ENCODE measurements at places on chromosomes 6 and 20. TPM values are rescaled to one million over a fixed set of nuclear protein-coding genes. Genes with fewer than 3 reads are reported as not detected.
A peak's percentile ranks its signal among the peaks of the same experiment; 100 is the strongest.

SNAP25 gene
- total RNA-seq, result 0.41 TPM

TMX4 gene
- 9.8 TPM for total RNA-seq

DNAH8 gene
- total RNA-seq, result not detected

SEL1L2 gene
- 0.37 TPM for total RNA-seq

RSPO3 gene
- total RNA-seq, result not detected

PPP1R18 gene
- 26.2 TPM for total RNA-seq

DNA sequence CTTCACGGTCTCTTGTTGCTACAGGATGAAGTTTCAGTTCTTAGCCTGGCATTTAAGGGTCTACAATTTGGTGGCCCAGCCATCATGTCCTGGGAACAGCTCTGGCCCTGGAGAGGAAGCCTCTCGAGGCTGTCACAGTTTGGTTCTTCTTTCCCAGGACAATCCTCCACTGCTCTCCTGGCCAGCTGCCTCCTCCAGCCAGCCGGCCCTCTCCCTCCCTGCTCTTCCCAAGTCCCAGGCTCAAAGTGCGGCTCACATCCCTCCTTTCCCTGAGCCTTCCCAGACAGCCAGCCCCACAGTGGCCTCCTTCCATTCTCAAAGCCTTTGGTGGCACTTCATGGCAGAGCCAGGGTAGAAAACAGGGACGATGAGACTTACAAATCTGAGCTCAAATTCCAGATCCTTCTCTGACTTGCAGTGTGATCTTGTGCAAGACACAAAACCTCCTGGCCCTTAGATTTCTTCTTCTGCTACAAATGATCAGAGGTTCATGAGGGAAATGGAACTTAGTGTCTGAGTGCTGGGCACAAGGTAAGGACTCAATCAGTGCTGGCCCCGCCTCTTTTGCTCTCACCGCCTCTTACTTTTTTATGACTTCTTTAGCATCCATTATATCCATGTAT, 223.8 kb upstream of the ECI2 start:
- no peak overlapping the region for H3K27ac ChIP-seq
- 0 out of 2 replicates have a peak, but pooled peaks cover 2% of the 10 kb centered on the region for H3K27me3 ChIP-seq
- H3K4me3 ChIP-seq, result no peak overlapping the region

- no peaks in the 10 kb centered on the region for H3K36me3 ChIP-seq
- H3K4me3 ChIP-seq, result no peak overlapping the region
- H3K4me1 ChIP-seq, result peaks cover 9% of the 10 kb centered on the region
- DNase-seq, result peak; percentile 8
Observed at GRCh38 chr6:36955671-36956445, 1.3 kb downstream of the PI16 start.

DNA sequence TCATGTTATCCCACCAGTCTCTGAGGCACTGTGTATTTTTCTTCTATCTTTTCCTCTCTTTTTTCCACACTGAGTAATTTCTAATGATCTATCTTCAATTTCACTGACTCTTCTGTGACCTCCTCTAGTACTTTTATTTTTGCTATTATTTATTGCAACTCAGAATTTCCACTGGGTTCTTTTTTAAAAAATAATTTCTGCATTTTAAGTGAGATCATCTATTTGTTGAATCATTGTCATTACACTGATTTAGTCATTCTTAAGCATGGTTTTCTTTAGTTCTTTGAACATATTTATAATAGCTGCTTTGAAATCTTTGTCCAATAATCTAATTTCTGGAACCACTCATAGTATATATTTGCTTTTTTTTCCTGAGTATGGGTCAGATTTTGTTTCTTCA, 96.7 kb upstream of the SLC22A16 start:
- DNase-seq, result no peak
- H3K4me1 ChIP-seq, result no peaks in the 10 kb centered on the region
- H3K27me3 ChIP-seq, result no peaks in the 10 kb centered on the region
- no peaks in the 10 kb centered on the region for H3K36me3 ChIP-seq

GRCh38 chr20:8525017-8525343, 392.9 kb downstream of the PLCB1 start:
- H3K27me3 ChIP-seq, result no peaks in the 10 kb centered on the region
- no peaks in the 10 kb centered on the region for H3K36me3 ChIP-seq
- H3K4me3 ChIP-seq, result no peak overlapping the region

- no peak overlapping the region for H3K4me3 ChIP-seq
- DNase-seq, result no peak
- H3K36me3 ChIP-seq, result no peaks in the 10 kb centered on the region
- H3K27ac ChIP-seq, result no peak overlapping the region
- H3K27me3 ChIP-seq, result no peaks in the 10 kb centered on the region
Observed at GRCh38 chr6:79787626-79788025, 156.5 kb downstream of the SH3BGRL2 start.

DNA sequence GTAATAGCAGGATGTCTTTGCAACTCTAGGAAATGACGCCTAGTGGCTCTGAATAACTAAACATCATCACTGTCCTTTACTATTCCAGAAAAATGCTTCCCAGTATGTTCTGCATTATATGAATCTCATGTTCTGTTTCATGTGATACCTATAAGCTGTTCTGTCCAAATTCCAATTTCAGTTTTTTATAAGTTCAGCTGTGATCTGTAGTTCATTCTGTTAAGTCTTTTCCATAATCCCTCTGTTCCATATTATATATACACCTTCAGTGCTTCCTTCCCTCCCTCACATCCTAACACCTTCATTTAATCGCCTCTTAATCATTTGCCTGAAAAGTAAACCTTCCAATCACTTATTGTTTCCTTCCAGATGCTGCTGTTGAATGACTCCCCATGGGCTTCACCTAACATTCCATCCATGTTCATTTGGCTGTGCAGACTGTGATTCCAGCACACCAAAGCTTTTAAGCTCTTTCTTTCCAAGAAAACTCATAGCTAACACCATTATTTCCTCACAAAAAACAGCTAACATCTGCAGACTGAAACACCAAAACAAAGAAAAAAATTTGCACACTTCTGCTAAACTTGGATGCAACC, 18.6 kb downstream of the HMGCLL1 start:
- no peaks in the 10 kb centered on the region for H3K27me3 ChIP-seq
- peaks cover 5% of the 10 kb centered on the region for H3K4me1 ChIP-seq
- DNase-seq, result no peak
- H3K27ac ChIP-seq, result no peak overlapping the region
- no peak overlapping the region for H3K4me3 ChIP-seq

DNA sequence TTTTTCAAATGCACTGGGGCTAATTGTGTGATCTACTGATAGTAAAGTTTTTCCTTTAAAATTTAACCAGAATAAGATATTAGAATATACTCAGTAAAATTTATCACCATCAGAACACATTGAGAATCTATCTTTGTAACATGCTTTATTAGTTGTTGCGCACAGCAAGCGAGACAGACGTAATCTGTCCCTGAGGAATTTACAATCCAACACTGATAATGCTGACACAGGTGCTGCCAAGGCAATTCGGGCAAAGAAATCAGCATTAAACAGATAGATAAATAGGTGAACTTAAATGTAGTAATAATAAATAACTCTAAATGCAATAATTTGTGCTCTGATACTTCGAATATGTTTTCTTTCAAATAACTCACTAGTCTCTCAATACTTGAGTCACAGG, 607.2 kb downstream of the HTR1B start:
- H3K27ac ChIP-seq, result no peak overlapping the region
- H3K27me3 ChIP-seq, result no peaks in the 10 kb centered on the region
- H3K4me1 ChIP-seq, result peaks cover 24% of the 10 kb centered on the region
- H3K36me3 ChIP-seq, result no peaks in the 10 kb centered on the region
- DNase-seq, result no peak
- no peak overlapping the region for H3K4me3 ChIP-seq

- no peak overlapping the region for H3K4me3 ChIP-seq
- peaks cover 8% of the 10 kb centered on the region for H3K4me1 ChIP-seq
Observed at GRCh38 chr6:154232013-154232910, 124.3 kb downstream of the IPCEF1 start.

DNA sequence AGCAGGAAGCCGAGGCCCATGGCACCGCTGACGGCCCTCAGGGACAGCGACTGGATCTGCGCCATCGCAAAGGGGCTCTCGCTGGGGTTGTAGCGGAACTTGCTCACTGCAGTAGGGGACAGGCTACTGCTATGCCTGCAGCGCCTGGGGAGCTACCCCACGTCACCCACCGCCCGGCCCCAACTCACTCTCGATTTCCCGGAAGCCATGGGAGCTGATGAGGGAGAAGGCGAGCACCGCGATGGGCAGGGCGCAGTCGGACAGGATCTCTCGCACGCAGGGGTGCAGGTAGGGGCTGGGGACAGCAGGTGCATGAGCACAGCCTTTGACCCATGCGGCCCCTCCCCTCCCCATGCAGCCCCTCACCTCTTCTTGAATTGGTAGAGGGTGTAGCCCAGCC, 9.8 kb downstream of the SLC4A11 start:
- H3K36me3 ChIP-seq, result peaks cover 4% of the 10 kb centered on the region
- H3K4me1 ChIP-seq, result no peaks in the 10 kb centered on the region
- DNase-seq, result no peak
- no peaks in the 10 kb centered on the region for H3K27me3 ChIP-seq
- H3K4me3 ChIP-seq, result no peak overlapping the region

DNA sequence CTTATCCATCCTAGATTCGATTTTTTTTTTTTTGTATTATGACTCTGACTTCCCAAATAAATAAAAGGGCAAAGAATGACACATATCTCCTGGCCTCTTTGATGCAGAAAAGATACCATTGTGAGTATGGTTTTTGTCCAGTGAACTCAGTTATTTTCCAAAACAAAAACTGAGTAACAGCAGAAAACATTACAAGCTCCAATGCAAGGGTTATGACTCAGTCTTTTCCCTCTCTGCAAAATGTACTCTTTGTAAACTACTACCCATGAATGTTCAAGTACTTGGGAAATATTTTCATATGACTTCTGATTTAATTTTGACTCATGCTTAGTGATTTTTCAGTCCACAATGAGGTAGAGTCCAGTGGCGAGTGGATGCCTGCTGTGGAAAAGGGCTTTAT, 355.3 kb downstream of the RNF144B start:
- no peak overlapping the region for H3K27ac ChIP-seq
- H3K27me3 ChIP-seq, result no peaks in the 10 kb centered on the region
- no peaks in the 10 kb centered on the region for H3K36me3 ChIP-seq
- no peak overlapping the region for H3K4me3 ChIP-seq

- no peaks in the 10 kb centered on the region for H3K4me1 ChIP-seq
- H3K4me3 ChIP-seq, result no peak overlapping the region
- DNase-seq, result no peak
- no peaks in the 10 kb centered on the region for H3K36me3 ChIP-seq
Observed at GRCh38 chr6:135703621-135704020, 147.9 kb upstream of the PDE7B start.

GRCh38 chr6:168493976-168494375, 53.0 kb downstream of the SMOC2 start:
- peak overlapping the region; percentile 25 for H3K27ac ChIP-seq
- no peaks in the 10 kb centered on the region for H3K27me3 ChIP-seq
- DNase-seq, result no peak
- H3K4me1 ChIP-seq, result peaks cover 28% of the 10 kb centered on the region
- H3K4me3 ChIP-seq, result no peak overlapping the region
- H3K36me3 ChIP-seq, result no peaks in the 10 kb centered on the region

GRCh38 chr20:24703284-24703610, 233.8 kb downstream of the SYNDIG1 start:
- H3K4me3 ChIP-seq, result no peak overlapping the region
- no peaks in the 10 kb centered on the region for H3K27me3 ChIP-seq
- DNase-seq, result no peak
- H3K36me3 ChIP-seq, result no peaks in the 10 kb centered on the region
- H3K27ac ChIP-seq, result no peak overlapping the region
- H3K4me1 ChIP-seq, result no peaks in the 10 kb centered on the region

GRCh38 chr20:35120012-35120701, 27.0 kb downstream of the EDEM2 start:
- no peaks in the 10 kb centered on the region for H3K27me3 ChIP-seq
- peaks cover 46% of the 10 kb centered on the region for H3K36me3 ChIP-seq
- no peaks in the 10 kb centered on the region for H3K4me1 ChIP-seq
- H3K4me3 ChIP-seq, result no peak overlapping the region
